ENCODE measurements at places on chromosomes 13 and 19.

DNA sequence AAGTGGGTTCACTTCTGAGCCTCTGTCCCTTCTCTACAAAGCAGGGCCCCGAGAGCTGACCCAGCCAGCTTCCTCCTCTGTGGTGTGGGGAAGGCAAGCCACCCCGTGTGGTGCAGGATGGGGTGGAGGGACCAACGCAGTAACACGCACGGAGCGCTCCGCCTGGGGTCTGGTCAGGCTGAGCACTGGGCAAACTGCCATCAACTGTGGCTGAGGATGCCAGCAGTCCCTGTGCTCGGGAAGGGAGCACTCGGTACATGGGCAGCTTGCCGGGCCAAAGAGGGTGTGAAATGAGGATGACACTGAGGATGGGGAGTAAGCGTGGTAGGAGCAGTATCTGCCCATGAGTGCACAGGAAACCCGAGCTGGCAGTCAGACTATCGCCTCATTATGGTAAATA, 7.6 kb upstream of the GMIP start:
- no peak for DNase-seq

DNA sequence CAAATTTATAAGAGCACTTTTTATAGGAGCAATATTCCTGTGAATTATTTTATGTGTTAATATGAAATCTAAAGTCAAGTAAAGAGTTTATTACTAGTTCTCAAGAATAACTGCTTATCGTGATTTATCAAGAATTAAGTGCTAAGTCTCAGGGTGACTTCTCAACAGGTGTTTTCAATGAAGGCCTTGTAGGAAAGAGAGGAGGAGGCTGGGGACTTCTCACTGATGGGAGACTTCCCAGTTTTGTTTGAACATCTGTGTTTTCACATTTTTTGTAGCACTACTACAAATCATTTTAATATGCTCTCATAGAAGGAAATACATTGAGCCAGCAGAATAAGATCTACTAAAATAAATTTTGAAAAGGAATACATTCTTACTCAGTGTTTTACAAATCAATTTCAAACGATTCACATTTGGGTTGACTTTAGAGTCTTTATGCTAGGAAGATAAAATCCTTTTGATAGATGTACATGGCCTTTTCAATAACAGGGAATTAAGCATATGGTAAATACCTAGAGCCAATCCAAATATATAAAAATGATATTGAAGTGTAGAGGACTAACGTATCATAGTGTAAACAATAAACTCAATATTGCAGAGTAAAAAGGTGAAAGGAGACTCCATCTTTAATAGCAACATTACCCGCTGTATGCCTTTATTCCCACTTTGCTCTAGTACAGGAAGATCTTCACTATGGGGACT, 6.8 kb downstream of the PCDH17 start:
- DNase-seq, result no peak

- no peak for DNase-seq
Observed at GRCh38 chr19:53808710-53809125, 15.4 kb downstream of the NLRP12 start.

DNA sequence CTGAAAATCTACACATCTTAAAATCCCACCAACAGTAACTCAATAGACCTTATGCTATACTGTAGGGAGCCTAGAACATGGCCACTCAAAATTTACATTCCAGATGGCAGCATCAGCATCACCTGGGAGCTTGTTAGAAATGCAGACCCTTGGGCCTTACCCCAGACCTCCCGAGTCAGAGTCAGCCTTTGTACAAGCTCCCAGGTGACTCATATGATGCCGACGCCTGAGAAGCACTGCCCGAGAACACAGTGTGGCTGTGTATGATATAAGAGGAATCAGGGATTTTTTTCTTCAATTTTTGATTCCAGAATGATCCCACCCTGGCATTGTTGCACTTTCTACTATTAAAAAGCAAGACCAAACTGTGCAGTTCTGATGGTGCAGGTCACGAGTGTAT, 35.9 kb upstream of the CNMD start:
- DNase-seq, result no peak

DNA sequence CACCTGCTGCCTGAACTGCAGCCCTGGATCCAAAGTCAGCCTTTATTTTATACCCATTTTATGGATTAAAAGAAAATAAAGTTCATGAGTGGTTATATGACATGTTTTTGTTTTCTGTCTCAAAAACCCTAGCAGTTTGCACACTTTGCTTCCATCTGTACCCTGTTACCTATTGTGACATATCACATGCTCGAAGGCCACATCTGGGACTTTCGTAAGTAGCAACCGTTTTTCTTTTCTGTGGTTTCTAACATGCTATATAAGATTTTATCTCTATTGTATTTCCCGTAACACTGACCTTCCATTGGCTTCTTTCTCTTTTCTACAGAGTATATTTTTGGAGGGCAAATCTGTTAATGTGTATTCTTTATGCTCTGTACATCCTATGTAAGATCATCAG, 1007.2 kb downstream of the PCDH9 start:
- no peak for DNase-seq

GRCh38 chr19:54369082-54369687, 4.5 kb upstream of the LAIR1 start:
- no peak for DNase-seq

GRCh38 chr19:54462047-54462654, 1.4 kb downstream of the LENG9 start:
- DNase-seq, result no peak

Measured in stimulated activated CD4-positive, alpha-beta T cell treated with anti-CD3 and anti-CD28 coated beads, Interleukin-4, amount 100 ng/mL, for 1 hour (primary cell).